ENCODE measurements at places on chromosomes 7 and 10. TPM values are rescaled to one million over a fixed set of nuclear protein-coding genes. Genes with fewer than 3 reads are reported as not detected.

ADRB1 gene
- total RNA-seq = not detected

TAS2R4 gene
- total RNA-seq = not detected

ZKSCAN5 gene
- total RNA-seq = 10.1 TPM

DNA sequence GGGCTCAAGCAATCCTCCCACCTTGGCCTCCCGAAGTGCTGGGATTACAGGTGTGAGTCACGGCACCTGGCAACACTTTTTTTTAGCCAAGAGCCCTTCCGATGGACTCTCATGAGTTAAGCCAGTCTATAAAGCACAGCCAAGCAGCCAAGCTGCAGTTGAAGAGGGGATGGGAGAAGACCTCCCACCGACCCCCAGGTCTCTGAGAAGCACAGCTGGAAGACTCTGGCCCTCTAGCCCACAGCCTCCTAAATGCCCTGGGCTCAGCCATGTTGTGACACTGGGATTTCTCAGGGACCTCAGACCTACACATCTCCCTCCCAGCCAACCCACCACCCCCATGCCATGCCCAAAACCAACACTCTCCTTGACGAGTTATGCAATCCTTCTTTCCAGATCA lies 31.1 kb downstream of the CALML3 start:
- no peak for DNase-seq

- DNase-seq = no peak
Observed at GRCh38 chr10:92761571-92761970, 71.8 kb downstream of the HHEX start.
